H7 (cell line): ENCODE measurements at places on chromosomes 2 and 18. TPM values are rescaled to one million over a fixed set of nuclear protein-coding genes. Genes with fewer than 3 reads are reported as not detected.

The CFAP221 gene
- total RNA-seq = 0.07 and 0.37 TPM in 2 replicates

GRCh38 chr2:28408764-28409599, 16.3 kb downstream of the FOSL2 start:
- no peak for DNase-seq

GRCh38 chr2:175889701-175890302, 112.3 kb downstream of the LNPK start:
- no peak for DNase-seq

GRCh38 chr2:239596792-239597191, 196.0 kb upstream of the HDAC4 start:
- no peak for DNase-seq

- no peak for DNase-seq
These were observed 349.9 kb downstream of the THSD7B start for GRCh38 chr2:137115081-137115794.

- DNase-seq = no peak
These were observed 4.9 kb downstream of the TTL start for GRCh38 chr2:112486895-112487294.

The TUBB6 gene
- 520 and 657 TPM in 2 replicates for total RNA-seq

The ANKZF1 gene
- 56.9 and 63.4 TPM in 2 replicates for total RNA-seq

DNA sequence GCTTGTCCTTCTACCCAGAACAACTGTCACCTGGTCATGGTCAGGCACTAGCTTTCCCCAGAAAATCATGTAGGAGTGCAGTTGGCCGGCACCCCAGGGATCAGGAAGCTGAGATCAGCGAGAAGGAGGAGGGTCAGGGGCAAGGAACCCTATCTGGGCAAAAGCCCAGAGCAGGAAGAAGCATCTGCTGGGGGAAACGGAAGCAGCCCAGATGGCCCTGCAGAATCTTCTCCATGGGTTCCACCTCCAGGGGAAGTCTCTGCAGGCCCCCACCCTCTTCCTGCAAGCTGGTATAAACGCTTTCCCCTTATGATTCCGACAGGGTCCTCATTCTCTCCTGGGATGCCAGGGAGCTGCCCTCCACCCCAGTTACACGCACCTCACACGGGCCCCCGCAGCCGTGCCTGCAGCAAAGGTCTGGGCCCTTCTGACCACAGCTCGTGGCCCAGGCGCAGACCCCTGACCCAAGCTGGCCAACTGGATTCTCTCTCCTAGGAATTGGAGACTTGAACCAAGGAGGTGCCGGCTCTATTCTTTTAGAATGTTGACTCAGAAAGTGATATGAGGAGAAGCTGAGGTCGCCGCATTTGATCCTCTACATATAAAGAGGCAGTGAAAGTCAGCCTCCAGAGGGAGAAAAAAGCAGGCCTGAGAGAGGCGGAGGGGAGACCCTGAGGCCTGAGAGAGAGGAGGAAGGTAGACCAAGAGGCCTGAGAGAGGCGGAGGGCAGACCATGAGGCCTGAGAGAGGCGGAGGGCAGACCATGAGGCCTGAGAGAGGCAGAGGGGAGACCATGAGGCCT, 71.0 kb downstream of the STPG4 start:
- DNase-seq = no peak

- DNase-seq = no peak
These were observed 280.6 kb upstream of the TFPI start for GRCh38 chr2:187834787-187835186.

- no peak for DNase-seq
These were observed 948.0 kb downstream of the DSC3 start for GRCh38 chr18:30094556-30094955.

The NXPH2 gene
- total RNA-seq = 0.55 TPM in 1 of 2 replicates, not detected in the other

DNA sequence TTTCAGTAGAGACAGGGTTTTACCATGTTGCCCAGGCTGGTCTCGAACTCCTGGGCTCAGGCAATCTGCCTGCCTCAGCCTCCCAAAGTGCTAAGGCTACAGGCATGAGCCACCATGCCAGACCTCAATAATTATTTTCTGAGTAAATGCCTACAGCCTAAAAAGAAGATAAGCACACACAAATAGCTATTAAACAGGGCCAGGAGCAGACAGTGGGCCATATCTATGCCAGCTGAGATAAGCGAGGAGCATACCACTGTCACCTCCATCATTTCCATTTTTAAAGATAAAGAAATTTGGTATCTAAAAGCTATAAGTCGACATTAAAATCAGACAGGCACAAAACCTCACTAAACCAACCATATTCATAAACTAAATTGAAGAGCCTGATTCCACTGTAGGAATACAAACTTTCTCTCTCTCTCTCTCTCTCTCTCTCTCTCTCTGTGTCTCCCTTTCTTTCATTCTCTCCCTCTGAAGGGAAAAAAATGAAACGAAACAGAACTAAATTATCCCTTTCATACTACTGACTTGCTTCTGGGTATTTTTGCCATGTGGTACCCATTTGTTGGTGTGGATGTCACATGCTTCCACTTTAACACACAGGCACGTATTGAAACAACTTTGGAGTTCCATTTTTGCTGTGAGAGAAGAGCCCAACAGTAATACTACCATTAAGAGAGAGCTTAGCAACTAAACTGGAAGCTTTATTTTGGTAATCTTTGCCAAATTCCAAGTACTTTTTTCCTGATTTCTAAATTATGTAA, 51.0 kb downstream of the FARSB start:
- no peak for DNase-seq

GRCh38 chr2:65604246-65604645, 171.8 kb upstream of the SPRED2 start:
- no peak for DNase-seq

GRCh38 chr2:39017334-39017733, 103.5 kb downstream of the SOS1 start:
- no peak for DNase-seq
